Vagina (tissue), 2 donors: ENCODE measurements at places on chromosomes 1 and 21.

GRCh38 chr1:8533907-8534306, 216.0 kb downstream of the SLC45A1 start:
- no peak for DNase-seq

GRCh38 chr1:244349581-244350001, 102.1 kb downstream of the ADSS2 start:
- no peak for DNase-seq

GRCh38 chr1:205508227-205508714, 3.8 kb downstream of the CDK18 start:
- no peak for DNase-seq

DNA sequence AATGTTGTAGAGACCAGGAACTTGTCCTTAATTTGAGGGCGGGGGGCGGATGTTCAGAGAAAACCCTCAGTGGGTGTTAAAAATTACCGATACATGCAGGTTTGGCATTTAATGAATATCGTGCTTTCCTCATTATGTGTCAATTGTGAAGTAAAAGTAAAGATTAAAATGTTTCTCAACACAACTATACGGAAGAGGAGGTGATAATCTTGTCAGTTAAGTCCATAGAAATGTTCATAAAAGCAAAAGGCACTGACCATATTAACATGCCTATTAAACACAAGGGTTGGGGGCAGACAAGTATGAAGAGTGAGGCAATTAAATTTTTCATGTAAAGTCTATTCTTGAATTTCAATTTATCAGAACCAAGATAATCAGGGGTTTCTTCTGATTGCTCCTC, 1.3 kb downstream of the BRINP3 start:
- no peak for DNase-seq

DNA sequence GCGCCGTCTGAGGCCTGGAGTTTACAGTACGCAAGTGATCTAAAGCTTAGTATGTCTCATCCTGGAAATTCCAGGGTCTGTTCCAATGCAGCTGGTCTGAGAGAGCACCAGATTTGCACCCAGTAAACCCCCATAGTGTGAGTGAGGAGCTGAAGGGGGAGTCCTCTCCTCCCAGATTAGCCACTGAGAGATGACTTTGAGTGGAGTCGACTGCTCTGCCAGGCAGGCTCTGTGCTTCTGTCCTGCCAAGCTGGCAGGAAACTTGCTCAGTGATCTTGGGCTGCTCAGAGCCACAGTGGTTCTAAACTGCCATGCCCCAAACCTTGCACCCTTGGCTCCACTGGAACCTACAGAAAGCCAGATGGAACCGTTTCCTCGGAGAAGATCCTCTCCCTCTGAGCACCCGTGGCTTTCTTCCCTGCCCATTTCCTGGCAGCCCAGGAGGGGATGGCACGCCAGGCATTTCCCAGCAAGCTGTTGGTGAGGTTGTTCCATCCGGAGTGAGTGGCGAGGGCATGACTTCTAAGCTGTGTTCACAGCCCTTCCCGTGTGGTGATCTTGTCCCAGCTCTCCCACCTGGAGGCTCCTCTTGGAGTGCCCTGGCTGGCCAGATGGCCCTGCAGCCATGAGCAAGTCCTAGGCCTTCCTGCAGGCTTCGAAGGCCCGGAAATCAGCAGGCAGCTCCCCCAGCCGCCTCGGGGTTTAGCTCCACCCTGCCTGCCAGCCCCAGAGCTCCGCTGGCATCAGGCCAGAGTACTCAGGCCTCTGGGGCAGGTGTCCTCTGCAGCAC, 125.9 kb upstream of the VAMP3 start:
- no peak for DNase-seq

DNA sequence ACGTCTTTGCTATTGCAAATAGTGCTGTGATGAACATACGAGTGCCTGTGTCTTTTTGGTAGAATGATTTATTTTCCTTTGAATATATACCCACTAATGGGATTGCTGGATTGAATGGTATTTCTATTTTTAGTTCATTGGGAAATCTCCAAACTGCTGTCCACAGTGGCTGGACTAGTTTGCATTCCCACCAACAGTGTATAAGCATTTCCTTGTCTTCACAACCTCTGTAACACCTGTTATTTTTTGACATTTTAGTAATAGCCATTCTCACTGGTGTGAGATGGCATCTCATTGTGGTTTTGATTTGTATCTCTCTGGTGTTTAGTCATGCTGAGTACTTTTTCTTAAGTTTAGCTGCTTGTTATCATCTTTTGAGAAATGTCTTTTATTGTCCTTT, 215.0 kb downstream of the FMN2 start:
- DNase-seq: no peak
